HT-29 (cell line): ENCODE measurements at places on chromosomes 4 and X.

DNA sequence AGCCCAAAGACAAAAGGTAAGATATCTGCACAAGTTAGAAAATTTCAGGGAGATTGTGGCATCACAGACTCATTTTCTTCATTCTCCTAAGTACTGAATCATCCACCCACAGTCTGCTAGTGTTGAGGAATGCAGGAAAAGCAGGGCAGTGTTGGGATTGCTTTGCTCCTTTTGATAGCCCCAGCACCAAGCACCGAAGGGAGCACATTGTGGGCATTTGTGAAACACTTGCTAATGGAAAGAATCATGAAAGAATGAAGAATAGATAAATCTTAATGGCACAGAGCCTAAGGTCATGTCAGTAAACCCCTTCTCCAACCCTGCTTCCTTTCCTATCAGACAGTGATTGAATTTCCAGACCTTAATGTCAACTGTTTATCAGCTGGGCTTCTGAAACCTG lies 103.1 kb upstream of the GPRIN3 start:
- DNase-seq: no peak

DNA sequence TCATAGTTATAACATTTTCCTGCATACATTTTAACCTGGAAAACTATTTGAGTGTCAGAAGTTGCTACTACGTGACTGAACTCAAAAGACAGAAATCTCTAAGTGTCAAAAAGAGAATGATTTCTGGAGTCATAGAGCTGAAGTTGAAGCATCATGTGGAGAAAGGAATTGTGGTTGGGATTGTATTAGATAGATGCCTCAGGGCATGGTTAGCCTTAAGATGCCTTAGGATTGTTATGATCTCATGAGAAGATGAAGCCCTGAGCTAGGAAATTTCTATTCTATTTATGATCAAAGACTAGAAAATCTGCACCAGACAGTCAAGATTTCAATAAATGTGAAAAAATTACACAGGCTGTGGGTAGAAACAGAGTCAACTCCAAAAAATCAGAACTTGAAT lies 20.2 kb downstream of the EPGN start:
- DNase-seq: no peak

- DNase-seq: no peak
Measured at GRCh38 chrX:97117572-97117971, 233.9 kb downstream of the RPA4 start.

DNA sequence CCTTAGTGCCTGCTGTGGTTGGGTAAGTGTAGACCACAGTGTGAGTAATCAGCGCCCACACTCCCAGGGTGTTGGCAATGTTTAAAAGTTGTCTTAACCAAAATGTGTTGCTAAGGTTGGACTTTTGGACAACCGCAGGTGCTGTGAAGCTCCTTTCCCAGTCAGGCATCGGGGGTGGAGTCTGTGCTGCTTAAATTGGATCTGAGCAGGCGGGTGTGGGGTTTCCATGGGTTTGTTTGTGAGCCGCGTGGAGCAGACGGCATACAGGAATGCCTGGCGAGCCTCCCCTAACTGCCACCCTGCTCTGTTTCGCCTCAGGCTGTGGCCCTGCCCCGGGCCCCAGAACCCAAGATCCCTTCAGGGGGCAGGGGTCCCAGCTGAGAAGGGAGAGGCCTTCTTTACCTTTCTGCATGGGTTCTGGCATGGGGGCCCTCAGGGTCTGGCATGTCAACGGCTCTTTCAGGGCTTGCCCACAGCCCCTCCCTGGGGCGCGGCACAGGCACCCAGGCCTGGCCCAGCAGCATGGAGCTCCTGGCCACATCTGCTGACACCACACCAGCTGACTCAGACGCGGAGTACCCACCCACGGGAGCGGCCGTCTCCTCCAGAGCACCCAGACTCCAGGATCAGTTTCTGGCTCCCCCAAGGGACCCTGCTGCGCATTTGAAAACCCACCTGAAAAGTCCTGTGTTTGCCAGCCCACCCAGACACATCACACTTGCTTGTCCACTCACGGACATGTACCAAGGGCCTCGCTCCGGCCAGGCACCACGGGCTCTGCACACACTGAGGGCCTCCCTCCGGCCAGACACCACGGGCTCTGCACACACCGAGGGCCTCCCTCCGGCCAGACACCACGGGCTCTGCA lies 5.1 kb upstream of the SPON2 start:
- no peak for DNase-seq

GRCh38 chrX:10841579-10841978 lies 221.2 kb upstream of the MID1 start:
- no peak for DNase-seq
